Stimulated activated CD8-positive, alpha-beta memory T cell treated with anti-CD3 and anti-CD28 coated beads, Interleukin-12 subunit alpha, Interleukin-12 subunit beta, amount 100 ng/mL, for 1 hour (primary cell): ENCODE measurements at places on chromosomes 13 and 19.

DNA sequence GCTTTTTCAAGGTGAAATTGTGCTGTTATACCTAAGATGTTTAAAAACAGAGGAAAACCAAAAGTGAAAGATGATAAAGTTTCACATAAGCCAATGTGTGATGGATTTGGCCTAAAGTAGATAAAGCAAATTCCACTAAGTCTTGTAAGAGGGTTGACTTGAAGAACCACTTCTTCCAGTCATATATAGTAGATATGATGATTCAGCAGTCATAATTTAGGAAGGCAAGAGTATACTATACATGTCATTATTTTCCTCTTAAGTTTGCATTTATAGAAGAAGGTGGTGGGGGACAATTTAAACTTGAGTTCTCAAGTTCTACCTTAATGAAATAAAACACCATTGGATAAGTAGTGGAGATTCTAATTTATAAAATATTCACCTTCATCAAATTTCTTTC, 37.3 kb downstream of the PHF11 start:
- no peak for DNase-seq

DNA sequence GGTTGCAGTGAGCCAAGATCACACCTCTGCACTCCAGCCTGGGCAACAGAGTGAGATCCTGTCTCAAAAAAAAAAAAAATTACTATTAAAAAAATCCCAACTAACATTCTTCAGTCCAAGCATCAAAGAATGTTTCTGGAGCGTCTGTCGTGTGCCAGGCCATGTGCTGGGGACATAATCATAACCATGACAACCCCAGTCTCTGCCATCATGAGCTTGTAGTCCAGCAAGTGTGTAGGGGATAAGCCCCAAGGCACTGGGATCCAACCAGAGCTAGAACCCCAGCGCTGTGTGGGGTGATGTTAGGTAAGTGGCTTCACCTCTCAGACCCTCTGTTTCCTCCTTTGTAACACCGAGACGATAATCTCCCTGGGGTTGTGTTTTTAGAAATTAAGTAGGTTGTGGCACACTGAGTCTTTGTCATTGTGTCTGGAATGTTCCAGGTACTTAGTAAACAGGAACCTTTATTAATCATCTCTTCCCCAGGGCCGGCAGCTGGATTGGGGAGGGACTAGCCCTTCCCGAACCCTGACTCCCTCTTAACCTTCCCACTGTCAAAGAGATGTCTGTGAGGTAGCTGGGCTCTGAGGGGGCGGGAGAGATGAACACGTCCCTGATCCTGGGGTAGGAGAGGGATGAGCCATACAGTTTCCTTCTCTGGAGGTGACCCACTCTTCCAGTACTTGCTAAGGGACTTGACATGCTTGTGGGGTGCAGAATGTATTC, 5.2 kb downstream of the ITPKC start:
- no peak for DNase-seq

GRCh38 chr13:59514316-59514715, 649.4 kb downstream of the DIAPH3 start:
- no peak for DNase-seq

DNA sequence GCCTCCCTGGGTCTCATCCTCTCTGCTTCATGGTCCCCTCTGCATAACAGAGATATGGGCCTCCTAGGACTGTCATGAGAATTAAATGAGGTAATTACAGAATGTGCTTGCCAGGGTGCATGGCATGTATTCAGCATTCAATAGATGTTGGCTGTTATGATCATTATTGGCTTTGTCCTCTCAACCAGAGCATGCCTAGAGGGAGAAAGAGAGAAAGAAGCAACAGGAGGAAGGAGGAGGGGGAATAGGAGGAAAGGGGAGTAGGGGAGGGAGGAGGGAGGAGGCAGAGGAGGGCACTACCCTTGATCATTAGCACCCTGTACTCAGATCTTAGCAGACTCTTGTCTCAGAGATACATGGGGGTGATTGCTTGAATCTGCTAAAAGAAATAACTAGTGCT, 41.0 kb upstream of the SIAH3 start:
- DNase-seq = no peak

GRCh38 chr13:84433024-84433423, 550.8 kb upstream of the SLITRK1 start:
- no peak for DNase-seq

DNA sequence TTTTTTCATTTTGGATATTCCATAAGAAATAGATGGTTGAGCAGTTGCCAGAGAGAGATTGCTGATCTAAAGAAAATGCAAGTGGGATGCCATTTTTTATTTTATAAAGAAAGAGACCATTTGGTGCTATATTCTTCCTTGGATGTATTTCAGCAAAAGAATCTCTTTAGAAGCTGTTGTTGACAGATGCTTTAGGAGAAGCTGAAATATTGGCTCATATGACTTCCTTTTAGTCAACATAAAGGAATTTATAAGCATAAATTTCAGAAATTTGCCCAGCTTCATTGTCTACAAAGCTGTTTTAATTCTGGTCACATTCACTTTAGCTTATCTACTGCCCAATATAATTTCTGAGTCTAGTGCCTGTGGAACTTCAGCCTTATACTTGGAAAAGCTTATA, 36.9 kb downstream of the POLR1D start:
- DNase-seq = no peak

GRCh38 chr19:35212241-35212640, 16.3 kb downstream of the FAM187B start:
- DNase-seq = no peak

DNA sequence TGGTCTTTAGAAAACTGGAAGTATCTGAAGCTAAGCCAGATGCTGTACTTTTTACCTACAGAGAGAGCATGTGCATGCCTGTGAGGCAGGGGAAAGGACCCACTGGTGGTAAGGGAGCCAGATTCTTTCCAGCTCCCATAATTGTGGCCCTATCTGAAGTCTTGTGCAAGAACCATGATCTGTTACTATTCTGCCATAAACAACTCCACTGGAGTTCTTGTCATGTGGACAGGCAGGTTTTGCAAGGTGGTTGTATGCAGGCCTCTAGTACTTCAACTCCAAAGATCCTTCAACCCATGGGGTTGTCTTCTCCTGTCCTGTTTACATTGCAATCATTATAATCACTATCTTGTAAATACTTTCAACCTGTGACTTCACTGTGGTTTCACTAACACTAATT, 14.1 kb downstream of the PROSER1 start:
- no peak for DNase-seq

DNA sequence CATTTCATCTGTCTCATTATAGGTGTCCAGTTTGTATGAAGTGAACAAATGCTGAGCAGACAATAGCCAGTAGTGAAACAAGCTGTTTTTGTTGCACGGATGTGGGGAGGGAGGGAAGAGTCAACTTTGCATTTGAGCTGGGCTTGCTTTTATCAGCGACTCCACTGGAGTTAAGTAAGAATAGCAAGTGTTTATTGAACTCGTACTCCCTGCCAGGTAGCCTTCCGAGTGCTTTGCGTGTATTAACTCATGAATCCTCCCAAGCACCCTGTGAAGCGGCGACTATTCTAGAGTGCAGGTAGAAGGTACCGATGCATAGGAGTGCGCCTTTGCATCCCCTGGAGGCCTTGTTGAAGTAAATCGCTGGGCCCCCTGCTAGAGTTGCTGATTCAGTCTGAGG, 4.7 kb upstream of the ZNF444 start:
- no peak for DNase-seq

DNA sequence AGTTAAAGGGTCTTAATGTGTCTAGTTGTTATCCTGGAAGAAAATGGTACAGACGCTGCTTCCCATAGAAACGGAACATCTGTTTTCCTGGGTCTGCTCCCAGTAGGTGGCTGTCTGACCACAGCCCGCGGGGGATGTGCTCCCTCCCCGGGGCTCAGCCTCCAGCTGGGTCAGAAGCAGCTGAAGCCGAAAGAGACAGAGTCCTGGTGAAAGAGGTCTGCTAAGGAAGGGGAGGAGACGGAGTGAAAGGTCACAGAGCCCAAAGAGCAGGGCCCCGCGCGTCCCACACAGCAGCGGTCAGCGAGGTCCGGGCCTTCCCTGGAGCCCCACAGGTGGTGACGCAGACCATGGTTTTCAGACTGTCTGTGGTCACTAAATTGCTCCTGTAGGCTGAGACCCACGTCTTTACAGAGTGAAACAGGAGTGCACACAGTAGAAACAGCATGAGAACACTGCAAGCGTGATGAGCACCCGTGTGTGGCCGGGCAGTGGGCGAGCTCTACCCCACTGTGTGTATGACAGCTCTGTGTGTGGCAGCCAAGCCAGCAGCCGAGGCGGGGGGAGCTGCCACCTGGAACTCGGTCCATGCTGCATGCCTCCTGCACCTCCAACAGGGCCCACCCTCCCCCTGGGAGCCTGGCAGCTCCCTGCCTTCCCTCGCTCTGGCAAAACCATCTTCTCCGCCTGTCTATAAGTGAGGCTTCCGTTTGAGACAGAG, 52.0 kb upstream of the C13orf46 start:
- no peak for DNase-seq
